Tongue (tissue), 3 donors: ENCODE measurements at places on chromosomes 7 and 10. TPM values are rescaled to one million over a fixed set of nuclear protein-coding genes. Genes with fewer than 3 reads are reported as not detected.
A peak's percentile ranks its signal among the peaks of the same experiment; 100 is the strongest.

Gene CALHM3
- total RNA-seq: not detected

Gene FMC1
- 18.3 TPM for total RNA-seq

Gene HIPK2
- 14.8 TPM for total RNA-seq

Gene CPVL
- 11.7 TPM for total RNA-seq

Gene MNX1
- not detected for total RNA-seq

Gene ASIC3
- 0.51 TPM for total RNA-seq

- no peak for DNase-seq
Measured at GRCh38 chr7:98288064-98288823, 6.8 kb downstream of the BRI3 start.

DNA sequence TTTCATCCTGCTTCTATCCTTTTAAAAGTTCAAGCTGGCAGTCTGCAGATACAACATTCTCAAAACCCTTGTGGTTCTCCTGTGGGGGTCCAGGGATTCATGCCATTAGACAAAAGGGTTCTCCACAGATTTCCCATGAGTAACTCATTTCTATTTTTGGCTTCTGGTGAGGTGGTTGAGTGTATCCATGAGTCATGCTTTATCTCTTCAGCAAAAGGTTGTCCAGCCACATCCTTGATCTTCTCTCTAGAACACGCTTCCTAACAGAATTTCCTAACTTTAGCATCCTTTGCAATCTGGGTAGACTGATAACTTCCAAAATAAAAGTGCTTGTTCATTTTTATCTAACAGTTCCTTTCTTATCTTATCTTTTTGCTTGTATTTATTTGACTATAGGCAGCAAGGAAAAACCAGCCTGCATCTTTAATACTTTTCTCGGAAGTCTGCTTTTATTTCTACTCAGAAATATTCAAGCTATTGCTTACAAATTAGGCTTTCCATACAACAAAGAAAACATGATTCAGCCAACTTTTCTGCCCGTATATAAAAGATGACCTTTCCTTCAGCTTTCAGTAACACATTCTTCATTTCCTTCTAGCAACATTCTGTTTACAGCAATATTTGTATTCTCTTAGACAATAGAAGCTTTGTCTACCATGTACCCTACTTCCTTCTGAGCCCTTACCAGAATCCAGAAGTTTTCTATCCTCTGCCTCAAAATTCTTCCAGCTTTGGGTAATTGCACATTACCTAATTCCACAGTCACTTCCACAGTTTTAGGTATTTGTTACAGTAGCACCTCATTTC, 79.3 kb upstream of the IL6 start:
- DNase-seq: no peak

GRCh38 chr7:130998993-130999602, 265.1 kb upstream of the KLF14 start:
- no peak for DNase-seq

DNA sequence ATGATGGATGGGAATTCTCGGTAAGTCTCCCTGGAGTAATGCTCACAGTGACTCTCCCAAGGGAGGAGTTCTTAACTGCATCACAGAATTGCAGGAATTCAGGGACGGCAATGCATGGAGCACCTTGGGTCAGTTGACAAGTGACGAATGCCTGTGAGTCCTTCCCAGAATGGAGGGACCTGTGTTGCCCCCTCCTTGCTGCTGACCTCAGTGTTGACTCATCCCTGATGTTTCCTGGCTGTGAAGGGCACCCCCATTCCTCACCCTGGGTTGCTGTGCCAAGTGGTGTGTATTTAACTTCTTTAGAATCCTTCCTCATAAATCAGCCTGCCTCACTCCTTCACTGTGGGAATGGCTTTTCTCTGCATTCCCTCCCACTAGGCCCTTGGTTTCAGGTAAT, 98.9 kb downstream of the LRMDA start:
- no peak for DNase-seq

GRCh38 chr7:95881597-95881996, 109.2 kb downstream of the DYNC1I1 start:
- DNase-seq: no peak

DNA sequence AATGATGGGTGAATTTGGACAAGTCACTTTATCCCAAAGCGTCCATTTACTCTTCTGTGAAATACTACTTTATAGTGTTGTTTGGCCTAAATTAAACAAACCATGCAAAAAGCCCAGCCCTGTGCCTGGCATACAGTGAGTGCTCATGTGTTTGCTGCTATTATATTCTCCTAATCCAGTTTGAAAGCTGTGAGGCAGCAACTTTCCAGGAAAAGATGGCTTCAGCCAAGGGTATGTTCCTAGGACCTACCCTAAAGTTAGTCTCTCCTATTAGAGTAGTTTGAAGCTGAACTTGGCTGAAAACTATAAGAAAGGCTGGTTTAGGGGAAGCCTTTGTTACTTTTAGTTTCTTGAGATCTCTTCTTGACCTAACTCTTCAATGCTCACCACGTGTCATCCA, 19.9 kb downstream of the ACSL5 start:
- no peak for DNase-seq

DNA sequence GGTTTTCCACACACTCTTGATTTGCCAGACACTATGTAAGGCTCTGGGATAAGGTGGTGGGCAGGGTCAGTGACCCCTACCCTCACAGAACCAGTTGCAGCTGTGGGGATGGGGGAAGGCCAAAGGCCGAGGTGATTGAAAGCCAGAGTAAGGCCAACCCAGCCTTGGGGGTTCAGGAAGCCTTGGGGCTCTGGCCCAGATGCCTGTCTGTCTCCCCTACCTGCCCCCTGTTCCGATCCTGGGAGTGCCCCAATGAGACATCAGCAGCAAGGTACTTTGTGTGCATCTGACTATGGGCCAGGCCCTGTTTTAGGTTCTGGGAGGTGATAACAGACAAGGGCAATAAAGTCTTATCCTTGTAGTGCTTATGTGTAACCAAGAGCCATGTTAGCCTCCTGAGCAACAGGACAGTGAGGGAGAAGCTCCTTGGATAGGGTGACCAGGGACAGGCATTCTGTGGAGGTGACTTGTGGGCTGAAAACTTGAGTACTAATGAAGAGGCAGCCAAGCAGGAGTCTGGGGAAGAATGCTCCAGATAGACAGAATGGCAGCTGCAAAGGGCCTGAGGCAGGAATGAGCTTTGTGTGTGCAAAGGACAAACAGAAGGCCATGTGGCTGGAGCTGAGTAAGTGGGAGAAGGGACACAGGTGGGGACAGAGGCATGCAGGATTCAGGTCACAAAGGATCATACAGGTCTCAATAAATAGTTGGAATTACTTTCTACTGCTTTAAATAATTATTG, 35.4 kb downstream of the TSPAN14 start:
- no peak for DNase-seq

DNA sequence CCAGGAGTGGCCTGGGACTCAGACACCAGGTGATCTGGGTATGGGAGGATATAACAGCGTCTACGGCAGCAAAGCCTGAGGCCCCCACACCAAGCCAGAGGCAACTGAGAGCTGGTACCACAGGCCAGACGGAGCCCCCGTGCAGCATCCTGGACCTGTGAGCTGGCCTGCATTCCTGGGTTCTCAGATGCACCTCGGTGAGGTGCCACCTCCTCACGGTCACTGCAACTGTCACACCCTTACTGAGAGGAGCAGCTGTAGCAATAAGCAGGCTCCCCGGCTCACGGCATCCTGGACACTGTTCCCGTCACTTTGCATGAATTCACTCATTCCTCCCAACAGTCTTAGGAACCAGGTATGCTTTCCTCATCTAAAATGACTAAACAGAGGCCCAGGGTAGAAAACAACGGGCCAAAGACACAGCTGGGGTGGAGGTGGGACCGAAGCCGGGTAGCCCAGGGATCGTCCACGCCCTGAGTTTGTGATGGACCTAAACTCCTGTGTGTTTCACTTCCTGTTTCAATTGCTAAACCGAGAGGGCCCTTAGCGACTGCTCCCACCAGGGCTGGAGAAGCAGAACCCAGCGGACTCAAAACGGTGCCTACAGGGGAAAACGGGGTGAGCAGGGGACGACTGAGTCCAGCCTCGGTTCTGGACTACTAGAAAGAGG, 98.7 kb downstream of the CTBP2 start:
- DNase-seq: no peak

- no peak for DNase-seq
Measured at GRCh38 chr10:67839951-67840350, 2.0 kb upstream of the DNAJC12 start.

GRCh38 chr7:144024213-144024612, 24.1 kb downstream of the OR6B1 start:
- no peak for DNase-seq

- no peak for DNase-seq
Measured at GRCh38 chr7:110386913-110387312, 704.0 kb upstream of the LRRN3 start.

GRCh38 chr7:98745722-98746318, 124.0 kb downstream of the TMEM130 start:
- peak; percentile 70 for DNase-seq

- DNase-seq: no peak
Measured at GRCh38 chr10:71045204-71045809, 156.9 kb upstream of the PCBD1 start.

- no peak for DNase-seq
Measured at GRCh38 chr10:50641626-50642025, 17.9 kb upstream of the SGMS1 start.

DNA sequence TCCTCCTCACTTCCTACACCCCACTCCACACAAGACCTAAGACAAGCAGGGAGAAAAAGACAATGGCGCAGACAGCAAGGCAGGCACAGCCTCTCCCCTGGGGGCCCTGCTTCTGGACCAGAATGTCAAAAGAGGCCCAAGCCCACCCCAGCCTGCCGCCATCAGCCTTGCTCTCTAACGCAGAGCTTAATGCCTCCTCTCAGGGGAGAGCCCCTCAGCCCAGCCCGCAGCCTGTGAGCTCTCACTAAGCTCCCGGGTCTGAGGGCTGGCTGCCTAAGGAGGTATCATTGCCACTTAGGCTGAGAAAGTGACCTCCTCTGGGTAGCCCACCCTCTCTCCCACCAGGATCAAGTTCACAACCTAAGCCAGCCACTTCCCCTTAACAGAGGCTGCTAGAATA, 16.7 kb downstream of the SLIT1 start:
- no peak for DNase-seq

DNA sequence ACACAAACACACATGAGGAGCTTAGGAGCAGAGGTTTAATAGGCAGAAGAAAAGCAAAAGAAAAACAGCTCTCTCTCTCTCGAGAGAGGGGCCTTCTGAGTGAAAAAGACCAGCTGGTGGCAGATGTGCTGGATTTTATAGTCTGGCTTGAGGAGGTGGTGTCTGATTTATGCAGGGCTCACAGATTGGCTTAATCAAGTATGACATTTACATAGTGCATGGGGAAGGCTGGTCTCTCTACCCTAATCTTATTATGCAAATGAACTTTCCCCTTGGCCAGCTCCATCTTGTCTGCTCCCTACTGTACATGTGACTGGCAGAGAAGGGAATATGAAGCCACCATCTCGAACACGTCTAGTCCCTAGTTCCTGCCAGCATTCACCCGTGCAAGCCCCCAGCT, 219.5 kb upstream of the ZNF804B start:
- DNase-seq: peak; percentile 73

DNA sequence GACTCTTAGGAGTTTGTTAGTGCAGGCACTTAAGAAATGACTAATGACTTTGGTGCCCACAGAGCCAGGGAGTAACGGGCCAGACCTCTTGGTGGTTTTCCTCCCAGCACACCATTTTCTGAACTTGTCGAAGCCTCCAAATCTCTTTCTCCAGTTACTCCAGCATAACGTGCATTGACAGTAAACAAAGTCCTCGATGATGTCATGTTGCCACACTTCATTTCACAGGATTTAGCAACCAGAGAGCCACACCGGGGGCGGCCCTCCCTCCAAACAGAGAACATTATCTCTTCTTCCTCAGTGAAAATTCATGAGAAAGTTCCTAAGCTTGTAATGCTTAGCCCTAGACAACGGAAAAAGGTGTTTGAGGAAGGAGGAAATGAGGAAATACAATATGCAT, 4.0 kb upstream of the SVOPL start:
- no peak for DNase-seq

- peak; percentile 84 for DNase-seq
Measured at GRCh38 chr10:106716381-106716780, 448.1 kb downstream of the SORCS1 start.

DNA sequence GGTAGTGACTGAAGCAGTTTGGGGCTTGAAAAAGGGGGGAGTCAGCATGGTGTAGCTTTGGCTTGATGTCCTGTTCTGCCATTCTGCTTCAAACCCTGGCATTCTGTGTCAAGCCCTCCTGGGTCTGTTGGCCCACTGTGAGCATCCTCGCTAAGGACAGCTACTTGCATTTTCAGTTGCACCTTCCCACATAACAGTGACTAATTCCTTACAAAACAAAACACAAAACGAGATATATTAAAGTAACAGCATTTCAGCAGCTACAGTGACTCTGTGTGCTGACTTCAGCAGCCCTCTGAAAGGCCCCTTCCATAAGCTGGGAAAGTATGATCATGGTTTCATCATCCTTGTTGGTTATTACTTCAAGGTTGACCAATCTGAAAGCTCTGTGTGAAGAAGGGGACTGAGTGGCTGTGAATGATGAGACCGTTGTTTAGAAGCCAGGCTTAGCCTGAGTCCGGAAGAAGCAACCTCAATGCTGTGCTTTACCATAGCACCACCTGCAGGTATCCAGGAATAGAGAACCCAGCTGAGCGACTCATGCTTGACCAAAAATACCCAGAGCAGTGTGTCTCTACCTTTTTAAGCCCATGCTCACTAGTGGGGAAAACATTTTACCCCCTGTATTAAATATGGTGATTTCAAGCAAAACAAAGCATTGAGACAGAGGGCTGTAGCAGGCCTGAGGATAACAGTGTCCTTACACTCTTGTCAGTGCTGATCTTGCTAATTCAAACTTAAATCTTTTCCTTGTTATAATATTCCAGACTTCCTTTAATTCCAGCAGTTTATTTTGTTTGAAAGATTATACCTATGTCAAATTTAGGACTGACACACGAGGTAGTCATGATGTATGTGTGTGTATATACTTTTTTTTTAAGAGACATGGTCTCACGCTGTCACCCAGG, 42.6 kb upstream of the CC2D2B start:
- peak; percentile 55 for DNase-seq

GRCh38 chr7:36064676-36065075, 88.4 kb upstream of the EEPD1 start:
- DNase-seq: no peak

DNA sequence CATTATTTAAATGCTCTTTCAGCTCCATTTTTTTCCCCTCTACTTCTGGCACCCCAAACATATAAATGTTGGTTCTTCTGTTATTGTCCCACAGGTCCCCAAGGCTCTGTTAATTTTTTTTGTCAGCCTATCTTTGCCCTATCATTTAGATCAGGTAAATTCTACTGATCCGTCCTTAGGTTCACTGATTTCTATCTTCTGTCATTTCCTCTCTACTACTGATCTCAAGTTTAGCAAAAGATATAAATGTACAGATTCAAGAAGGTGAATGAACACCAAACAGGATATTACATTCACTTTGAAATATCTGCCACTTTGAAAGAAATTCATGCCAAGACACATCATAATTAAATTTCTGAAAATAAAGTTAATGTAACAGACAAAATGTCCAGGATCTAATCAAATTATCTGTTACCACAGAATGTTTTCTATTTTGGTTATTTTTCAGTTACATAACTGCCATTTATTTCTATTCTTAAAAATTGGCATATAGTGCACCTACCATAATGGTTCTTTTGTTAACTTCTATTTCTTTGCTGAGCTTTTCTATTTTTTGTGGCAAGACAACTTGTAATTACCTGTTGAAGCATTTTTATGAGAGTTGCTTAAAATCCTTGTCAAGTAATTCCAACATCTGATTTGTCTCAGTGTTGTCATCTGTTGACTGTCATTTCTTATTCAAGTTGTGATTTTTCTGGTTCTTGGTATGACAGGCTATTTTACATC, 12.1 kb upstream of the CUBN start:
- no peak for DNase-seq
